ENCODE measurements at places on chromosomes 6 and 20.

- DNase-seq: no peak
These were observed 146.9 kb downstream of the FOXC1 start for GRCh38 chr6:1756472-1757129.

DNA sequence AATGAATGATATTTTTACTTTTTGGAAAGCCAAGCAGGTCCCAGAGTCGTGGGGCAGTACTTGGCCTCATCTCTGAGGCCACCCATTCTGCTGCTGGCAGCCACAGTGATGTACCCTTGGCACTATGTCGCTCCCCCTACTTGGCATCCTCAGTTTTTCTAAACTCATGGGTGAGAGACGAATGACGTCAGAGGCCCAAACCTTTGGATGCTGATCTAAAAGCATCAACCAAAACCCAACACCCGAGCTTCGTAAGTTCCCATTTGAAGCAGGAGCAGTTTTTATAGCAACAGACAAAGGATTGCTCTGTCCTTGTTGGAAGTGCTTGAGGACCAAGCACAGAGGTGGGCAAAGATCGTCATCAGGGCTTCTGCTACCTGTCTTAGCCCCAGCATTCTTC, 212.9 kb downstream of the PAX1 start:
- DNase-seq: no peak

DNA sequence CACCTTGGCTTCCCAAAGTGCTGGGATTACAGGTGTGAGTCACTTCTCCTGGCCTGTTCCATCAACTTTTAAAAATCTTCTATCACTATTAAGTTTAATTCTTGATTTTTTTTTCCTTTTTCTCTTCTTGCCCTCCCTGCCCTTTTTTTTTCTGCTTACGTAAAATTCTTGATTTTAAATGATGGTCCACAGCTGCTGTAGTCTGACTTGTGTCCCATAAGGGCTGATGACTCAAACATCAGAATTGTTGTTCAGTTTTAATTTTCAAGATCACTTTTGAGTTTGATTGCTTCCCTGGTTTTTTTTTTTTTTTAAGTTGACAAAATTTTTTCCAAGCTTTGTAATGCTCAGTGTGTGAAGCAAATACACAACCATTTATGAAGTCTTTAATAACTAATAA, 61.9 kb downstream of the CBFA2T2 start:
- no peak for DNase-seq

GRCh38 chr6:151240036-151240685, 394 bp downstream of the AKAP12 start:
- DNase-seq: no peak

- no peak for DNase-seq
These were observed 5.0 kb upstream of the PDRG1 start for GRCh38 chr20:31956556-31957526.

DNA sequence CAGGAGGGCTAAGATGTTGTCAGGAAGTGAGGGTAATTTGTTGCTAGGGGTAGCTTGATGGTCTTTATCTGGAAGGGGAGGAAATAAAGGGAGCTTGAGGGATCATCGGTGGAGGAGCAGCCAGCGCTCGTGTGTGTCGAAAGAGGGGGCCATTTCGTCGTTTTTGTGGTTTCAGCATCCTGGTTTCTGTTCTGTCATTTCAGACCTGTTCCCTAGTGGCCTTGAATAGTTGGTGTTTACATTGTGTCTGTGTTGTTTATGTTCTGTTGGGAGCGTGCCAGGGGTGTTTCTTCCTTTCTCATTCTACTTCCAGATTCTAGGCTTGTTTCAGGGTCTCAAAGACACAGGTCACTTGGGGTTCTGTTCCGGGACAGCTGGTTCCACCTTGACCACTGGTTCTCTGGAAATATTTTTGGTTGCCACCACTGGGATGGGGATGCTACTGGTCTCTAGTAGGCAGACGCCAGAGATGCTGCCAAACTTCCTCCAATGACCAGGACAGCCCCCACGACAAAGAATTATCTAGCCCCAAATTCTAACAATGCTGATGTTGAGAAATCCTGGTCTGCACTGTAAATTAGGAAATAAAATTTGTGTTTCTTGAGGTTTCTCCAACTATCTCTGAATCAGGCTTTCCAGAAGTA, 113.9 kb upstream of the NAA20 start:
- DNase-seq: no peak

- no peak for DNase-seq
These were observed 5.6 kb upstream of the BLOC1S5 start for GRCh38 chr6:8069631-8070284.

- no peak for DNase-seq
These were observed 118.2 kb downstream of the COL9A1 start for GRCh38 chr6:70184723-70185122.

DNA sequence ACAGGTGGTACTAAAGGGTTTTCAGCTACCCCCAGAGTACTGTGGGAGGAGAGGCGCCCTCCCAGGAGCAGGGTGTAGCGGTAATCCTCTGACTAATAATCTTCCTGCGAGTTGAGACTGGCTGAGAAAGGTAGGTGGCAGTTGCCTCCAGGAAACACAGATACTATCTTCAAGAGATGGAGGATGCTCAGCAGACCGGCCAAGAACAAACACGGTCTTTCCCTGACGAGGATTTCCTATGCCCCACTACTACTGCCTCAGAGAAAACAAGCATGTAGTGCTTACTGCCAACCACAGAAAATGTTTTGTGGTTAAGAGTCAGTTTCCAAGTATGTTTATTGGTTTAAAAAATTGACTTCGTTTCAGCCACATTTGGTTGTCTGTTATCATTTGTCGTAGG, 26.8 kb downstream of the C6orf89 start:
- no peak for DNase-seq

DNA sequence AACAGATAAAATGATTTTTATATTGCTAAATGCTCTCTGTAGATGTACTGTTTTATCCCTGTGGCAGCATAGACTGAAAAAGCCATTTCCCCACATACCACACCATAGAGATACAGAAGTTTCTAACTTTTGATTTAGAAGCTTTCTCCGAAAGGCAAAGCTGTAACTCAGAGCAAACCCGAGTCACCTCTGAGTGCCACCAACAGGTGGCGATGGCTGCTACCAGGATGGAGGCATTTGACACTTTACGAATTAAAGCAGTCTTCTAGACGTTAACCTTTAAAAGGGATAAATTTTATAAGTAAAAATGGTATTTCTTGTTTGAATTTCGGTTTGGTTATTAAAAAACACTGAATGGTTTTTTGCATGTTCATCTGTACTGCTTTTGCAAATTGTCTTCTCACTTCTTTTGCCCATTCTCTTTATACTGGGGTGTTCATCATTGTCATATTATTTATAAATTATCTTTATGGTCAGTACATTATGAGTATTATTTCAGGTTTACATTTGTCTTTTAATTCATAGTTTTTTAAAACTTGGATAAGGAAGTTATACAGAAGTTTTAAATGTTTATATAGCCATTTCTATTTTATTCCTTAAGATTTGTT, 201.0 kb upstream of the CEP162 start:
- no peak for DNase-seq

DNA sequence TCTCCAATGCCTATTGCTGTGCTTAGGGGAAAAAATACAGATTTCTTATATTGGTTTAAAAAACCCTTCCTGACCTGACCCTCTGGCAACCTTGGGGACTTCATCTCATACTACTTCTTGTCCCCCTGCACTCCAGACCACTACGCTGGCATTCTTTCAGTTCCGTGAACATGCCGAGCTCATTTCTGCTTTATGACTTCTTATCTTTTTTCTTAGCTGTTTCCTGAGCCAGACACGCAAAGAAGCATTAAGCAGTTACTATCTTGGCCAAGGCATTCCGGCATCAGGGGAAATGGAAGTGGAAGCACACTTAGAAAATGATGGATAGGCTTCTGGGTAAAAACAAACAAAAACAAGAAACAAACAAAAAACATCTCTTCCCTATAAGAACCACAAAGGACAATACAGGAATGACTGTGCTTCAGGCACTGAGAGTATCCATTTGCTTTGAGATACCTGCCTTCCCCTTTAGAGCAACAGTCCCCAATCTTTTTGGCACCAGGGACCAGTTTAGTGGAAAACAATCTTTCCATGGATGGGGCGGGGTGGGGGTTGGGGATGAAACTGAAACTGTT, 4.4 kb upstream of the CCDC28A start:
- no peak for DNase-seq

DNA sequence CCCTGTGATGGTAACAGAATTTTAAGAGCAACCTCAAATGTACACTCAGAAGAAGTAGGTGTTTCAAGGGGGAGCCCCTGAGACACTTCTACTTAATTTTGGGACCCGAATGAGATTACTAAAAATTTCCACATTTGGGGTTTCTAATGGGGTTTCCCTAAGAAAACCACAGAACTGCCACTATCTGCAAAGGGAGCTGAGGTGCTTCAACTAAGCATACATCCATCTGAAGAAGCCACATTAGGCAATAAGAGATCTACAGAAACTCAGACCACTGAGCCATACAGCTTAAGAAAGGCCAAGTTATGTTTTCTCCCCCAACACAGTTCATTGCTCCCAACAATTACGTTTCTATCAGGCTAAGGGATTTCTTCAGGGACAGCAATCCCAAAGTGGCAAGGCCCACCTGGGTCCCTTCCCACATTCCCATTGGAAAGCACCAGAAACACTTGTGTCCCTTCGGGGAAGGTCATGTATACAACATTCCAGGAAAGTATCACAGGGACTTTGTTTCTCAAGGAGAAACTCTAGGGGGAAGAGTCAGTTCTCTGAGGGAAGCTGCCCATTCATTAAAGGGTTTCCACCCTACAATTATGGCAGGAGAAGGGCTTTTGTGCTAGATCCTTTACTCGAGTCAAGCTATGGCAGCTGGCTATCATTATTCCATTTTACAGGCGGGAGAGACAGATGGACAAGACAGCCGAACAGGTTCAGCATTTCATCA, 5.0 kb downstream of the BCL2L1 start:
- DNase-seq: no peak

DNA sequence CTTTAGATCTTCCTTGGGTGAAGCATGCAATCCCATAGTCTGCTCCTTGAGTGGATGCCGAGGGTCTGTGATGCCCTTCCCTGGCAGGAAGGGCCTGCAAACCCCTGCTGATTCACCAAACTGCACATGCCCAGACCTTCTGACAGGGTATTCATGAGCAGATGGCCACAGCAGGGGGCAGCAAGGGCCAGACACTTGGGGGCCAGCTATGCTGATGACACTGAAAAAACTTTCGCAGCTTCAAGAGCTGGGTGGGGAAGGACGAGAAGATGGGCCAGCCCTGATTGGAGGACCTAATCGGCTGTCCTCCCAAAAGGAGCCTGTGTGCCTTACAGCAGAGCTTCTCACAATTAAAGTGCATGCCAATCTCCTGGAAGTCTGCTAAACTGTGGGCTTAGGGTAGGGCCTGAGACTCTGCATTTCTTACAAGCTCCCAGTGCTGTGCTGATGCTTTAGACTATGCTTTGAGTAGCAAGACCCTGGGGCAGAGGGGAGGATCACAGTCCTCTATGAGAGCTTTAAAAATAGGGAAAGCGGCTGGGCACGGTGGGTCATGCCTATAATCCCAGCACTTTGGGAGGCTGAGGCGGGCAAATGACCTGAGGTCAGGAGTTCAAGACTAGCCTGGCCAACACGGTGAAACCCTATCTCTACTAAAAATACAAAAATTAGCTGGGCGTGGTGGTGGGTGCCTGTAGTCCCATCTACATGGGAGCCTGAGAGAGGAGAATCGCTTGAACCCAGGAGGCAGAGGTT, 15.2 kb upstream of the GDAP1L1 start:
- DNase-seq: no peak

- no peak for DNase-seq
These were observed 22.8 kb downstream of the ADGRF4 start for GRCh38 chr6:47721189-47721588.

GRCh38 chr6:91132461-91132860, 545.6 kb upstream of the MAP3K7 start:
- DNase-seq: no peak

GRCh38 chr6:132020138-132020581, 69.0 kb upstream of the CCN2 start:
- no peak for DNase-seq

DNA sequence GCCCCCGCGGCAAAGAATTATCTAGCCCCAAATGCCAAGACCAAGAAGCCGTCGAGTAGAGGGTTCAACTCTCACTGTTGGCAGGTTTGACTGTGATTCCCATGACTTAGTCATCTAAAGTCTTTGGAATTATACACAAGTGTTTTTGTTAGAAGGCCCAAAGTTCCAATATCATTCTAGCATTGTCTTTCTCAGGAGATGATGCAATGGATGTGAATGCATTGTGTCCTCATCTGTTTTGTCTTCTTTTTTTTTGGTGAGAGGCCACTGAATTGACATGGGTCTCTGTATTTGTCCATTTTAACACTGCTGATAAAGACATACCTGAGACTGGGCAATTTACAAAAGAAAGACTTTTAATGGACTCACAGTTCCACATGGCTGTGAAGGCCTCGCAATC, 290.5 kb upstream of the ZFP64 start:
- no peak for DNase-seq

GRCh38 chr6:42293386-42293977, 75.8 kb upstream of the MRPS10 start:
- no peak for DNase-seq

- DNase-seq: no peak
These were observed 136.7 kb upstream of the CST7 start for GRCh38 chr20:24812373-24812772.

GRCh38 chr20:39342463-39342862, 380.3 kb downstream of the DHX35 start:
- no peak for DNase-seq

DNA sequence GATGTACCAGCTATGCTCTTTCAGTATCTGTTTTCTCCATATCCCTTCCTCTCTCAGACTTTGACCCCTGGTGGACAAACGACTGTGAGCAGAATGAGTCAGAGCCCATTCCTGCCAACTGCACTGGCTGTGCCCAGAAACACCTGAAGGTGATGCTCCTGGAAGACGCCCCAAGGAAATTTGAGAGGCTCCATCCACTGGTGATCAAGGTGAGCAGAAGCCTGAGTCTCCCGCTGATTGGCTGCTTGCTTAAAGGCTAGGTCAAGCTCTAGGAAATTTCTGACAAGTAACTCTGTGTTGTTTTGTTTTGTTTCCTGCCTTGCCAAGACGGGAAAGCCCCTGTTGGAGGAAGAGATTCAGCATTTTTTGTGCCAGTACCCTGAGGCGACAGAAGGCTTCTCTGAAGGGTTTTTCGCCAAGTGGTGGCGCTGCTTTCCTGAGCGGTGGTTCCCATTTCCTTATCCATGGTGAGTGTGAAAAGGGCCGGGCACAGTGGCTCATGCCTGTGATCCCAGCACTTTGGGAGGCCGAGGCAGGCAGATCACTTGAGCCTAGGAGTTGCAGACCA, 28.6 kb downstream of the C6orf89 start:
- DNase-seq: no peak

DNA sequence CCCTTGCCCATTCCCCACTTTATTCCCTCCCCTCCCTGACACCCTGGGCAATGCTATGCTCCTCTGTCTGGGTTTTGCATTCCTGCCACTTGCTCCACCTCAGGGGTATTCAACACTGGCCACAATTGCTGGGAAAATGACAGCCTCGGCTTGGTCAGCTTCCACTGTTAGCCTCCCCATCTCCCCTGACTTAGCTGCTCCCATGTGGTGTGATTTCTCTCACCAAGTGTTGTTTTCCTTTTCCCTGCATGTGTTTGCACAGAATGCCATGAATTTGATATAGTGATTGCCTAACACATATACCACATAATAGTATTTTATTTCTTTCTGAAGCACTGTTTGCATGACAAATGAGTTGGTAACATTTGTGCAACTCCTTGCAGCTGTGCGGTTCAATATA, 1.4 kb upstream of the LEMD2 start:
- no peak for DNase-seq
